ENCODE measurements at places on chromosomes 7 and 10. TPM values are rescaled to one million over a fixed set of nuclear protein-coding genes. Genes with fewer than 3 reads are reported as not detected.

DNA sequence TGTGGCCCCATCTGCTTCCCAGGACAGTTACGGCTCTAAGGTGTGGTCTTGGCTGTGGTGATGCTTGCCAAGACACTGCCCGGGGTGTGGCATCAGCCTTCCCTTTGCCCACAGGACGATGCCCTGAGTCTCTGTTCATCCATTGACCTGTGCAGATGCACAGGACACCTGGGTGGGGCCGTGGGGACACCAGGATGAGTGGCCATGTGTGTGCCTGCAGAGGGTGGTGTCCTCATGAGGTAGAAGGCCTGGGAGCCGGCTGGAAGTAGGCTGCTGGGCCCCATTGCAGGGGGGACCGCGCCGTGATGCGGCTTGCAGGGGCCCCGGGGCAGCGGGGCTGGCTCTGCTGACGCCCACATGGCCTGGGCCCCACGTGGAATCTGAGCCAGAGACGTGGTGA, 22.4 kb upstream of the PWWP2B start:
- H3K27ac ChIP-seq, result no peak overlapping the region
- no peaks in the 10 kb centered on the region for H3K27me3 ChIP-seq
- H3K4me3 ChIP-seq, result no peak overlapping the region

DNA sequence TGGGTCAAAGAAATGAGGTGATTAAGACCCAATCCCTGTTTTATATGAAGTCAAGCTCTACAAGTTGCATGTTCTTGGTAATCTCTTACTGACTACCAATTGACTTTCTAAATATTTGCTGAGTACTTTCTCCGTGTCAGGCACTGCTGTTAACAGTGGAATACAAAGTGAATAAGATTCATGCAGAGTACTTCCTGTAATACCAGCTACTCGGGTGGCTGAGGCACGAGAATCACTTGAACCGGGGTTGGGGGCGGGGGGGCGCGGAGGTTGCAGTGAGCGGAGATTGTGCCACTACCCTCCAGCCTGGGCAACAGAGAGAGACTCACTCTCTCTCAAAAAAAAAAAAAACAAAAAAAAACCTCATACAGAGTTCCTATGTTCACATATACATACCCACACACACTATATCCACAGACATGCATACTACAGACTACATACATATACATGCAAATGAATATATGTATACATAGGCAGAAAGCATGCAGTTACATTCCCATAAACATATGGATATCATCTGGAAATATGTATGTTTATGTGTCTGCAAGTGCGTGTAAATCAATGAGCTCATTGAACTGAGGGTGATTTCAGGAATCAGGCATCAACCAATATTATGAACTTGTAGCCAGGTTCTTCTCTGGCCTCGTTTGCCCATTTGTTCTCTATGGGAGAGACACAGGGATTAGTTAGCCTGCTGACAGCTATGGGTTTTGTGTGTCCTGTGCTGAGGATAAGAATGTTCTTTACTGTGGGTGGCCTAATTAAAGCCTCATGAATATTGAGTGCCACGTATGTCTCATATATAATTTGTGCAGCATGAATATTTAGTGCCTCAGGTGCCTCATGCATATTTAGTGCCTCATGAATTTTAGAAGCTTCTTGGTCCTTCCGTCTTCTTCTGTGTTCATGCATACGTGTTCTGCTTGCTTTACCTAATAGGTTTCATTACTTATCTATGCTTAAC, 73.9 kb downstream of the BICC1 start:
- no peak overlapping the region for H3K27ac ChIP-seq
- no peaks in the 10 kb centered on the region for H3K36me3 ChIP-seq
- H3K4me1 ChIP-seq, result no peaks in the 10 kb centered on the region
- no peak overlapping the region for H3K4me3 ChIP-seq

- H3K27ac ChIP-seq, result no peak overlapping the region
- no peaks in the 10 kb centered on the region for H3K27me3 ChIP-seq
- no peak for DNase-seq
- H3K4me3 ChIP-seq, result no peak overlapping the region
- H3K4me1 ChIP-seq, result no peaks in the 10 kb centered on the region
- no peaks in the 10 kb centered on the region for H3K36me3 ChIP-seq
Measured at GRCh38 chr7:26535483-26536007, 243.9 kb downstream of the SNX10 start.

GRCh38 chr7:116290740-116291139, 80.4 kb downstream of the TES start:
- H3K27me3 ChIP-seq, result no peaks in the 10 kb centered on the region
- H3K36me3 ChIP-seq, result no peaks in the 10 kb centered on the region
- no peak for DNase-seq
- H3K27ac ChIP-seq, result no peak overlapping the region
- H3K4me1 ChIP-seq, result peaks cover 12% of the 10 kb centered on the region

- H3K27ac ChIP-seq, result no peak overlapping the region
- no peaks in the 10 kb centered on the region for H3K27me3 ChIP-seq
- H3K36me3 ChIP-seq, result no peaks in the 10 kb centered on the region
- no peak for DNase-seq
- no peak overlapping the region for H3K4me3 ChIP-seq
Measured at GRCh38 chr7:3082831-3083230, 39.2 kb upstream of the CARD11 start.

DNA sequence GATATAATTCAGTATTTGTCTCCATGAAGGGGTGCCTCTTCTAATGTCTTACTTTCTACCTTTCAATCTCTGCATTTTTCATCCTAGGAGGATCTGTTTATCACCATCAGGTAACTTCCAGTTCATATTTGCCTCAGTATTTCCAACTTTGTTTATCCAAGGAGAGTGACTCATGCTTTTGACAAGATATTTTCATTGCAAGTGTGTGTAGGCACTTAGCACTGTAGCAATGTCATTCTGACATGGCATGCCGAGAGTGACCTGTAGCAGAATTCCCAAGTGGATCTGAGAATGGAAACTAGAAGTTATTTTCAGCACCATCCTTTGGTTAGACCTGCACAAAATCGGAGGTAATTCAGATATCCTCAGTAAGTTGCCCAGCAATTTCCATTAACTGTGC, 129.9 kb downstream of the INHBA start:
- no peak overlapping the region for H3K4me3 ChIP-seq
- H3K4me1 ChIP-seq, result no peaks in the 10 kb centered on the region
- no peak for DNase-seq
- no peak overlapping the region for H3K27ac ChIP-seq

DNA sequence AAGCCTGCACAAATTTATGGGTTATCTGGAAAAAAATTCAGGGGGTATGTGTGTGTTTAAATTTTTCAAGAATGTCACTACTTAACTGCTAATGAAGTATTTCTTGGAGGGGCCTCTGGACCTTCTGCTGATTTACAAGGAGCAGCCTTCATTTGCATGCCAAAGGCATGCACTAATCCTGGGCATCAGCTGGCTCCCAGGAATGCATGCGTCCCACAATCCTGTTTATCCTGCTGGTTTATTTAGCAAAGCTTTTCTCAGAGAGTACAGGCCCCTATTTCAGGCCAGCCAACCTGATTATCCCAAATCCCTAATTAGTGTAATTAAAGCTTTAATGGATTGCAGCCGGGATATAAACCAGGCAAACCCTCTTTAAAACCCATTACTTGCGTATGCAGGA, 170.4 kb downstream of the TAX1BP1 start:
- no peak overlapping the region for H3K27ac ChIP-seq
- DNase-seq, result no peak
- no peaks in the 10 kb centered on the region for H3K27me3 ChIP-seq
- no peak overlapping the region for H3K4me3 ChIP-seq

- H3K4me1 ChIP-seq, result no peaks in the 10 kb centered on the region
- H3K36me3 ChIP-seq, result no peaks in the 10 kb centered on the region
- no peak overlapping the region for H3K4me3 ChIP-seq
- no peak overlapping the region for H3K27ac ChIP-seq
- no peak for DNase-seq
- H3K27me3 ChIP-seq, result no peaks in the 10 kb centered on the region
Measured at GRCh38 chr10:67079126-67079525, 153.3 kb downstream of the LRRTM3 start.

- peak; percentile 88 for DNase-seq
- peaks cover 72% of the 10 kb centered on the region for H3K4me1 ChIP-seq
Measured at GRCh38 chr7:30433082-30433481, 45.5 kb downstream of the NOD1 start.

GRCh38 chr10:120573355-120573754, 116.3 kb downstream of the PLPP4 start:
- DNase-seq, result no peak
- H3K4me1 ChIP-seq, result no peaks in the 10 kb centered on the region
- H3K36me3 ChIP-seq, result no peaks in the 10 kb centered on the region
- H3K27ac ChIP-seq, result no peak overlapping the region
- H3K27me3 ChIP-seq, result no peaks in the 10 kb centered on the region

- peaks cover 3% of the 10 kb centered on the region for H3K36me3 ChIP-seq
Measured at GRCh38 chr7:129383542-129384132, 50.6 kb upstream of the STRIP2 start.

- H3K36me3 ChIP-seq, result no peaks in the 10 kb centered on the region
- H3K27me3 ChIP-seq, result no peaks in the 10 kb centered on the region
- H3K4me3 ChIP-seq, result no peak overlapping the region
- DNase-seq, result peak; percentile 31
- H3K4me1 ChIP-seq, result peaks cover 25% of the 10 kb centered on the region
- peak overlapping the region; percentile 73 for H3K27ac ChIP-seq
Measured at GRCh38 chr10:31707093-31708039, 221.3 kb downstream of the ARHGAP12 start.

DNA sequence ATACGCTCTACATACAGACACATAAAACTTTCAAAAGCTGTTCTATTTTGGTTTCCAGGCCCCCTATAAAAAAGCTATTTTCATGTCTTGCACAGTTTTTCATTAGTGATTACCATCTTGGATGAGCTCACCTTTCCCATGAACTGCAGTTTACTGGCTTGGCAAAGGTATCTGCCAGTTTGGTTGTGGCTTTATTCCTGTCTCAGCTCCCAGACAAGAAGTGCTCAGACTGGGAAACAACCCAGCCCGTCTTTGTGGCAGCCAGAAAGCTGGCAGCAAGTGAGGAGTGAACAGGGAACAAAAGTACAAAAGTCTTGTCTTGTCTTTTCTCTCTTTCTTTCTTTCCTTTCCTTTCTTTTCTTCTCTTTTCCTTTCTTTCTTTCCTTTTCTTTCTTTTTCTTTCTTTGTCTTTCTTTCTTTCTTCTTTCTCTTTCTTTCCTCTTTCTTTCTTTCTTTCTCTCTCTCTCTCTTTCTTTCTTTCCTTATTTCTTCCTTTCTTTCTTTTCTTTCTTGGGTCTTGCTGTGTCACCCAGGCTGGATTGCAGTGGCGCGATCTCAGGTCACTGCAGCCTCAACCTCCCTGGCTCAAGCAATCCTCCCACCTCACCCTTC, 138.8 kb downstream of the CFAP58 start:
- no peaks in the 10 kb centered on the region for H3K27me3 ChIP-seq
- no peaks in the 10 kb centered on the region for H3K4me1 ChIP-seq
- DNase-seq, result no peak
- no peak overlapping the region for H3K27ac ChIP-seq
- no peaks in the 10 kb centered on the region for H3K36me3 ChIP-seq

GRCh38 chr7:155577509-155577905, 31.1 kb upstream of the CNPY1 start:
- no peak overlapping the region for H3K27ac ChIP-seq
- H3K27me3 ChIP-seq, result no peaks in the 10 kb centered on the region
- H3K4me3 ChIP-seq, result no peak overlapping the region
- H3K4me1 ChIP-seq, result no peaks in the 10 kb centered on the region
- DNase-seq, result no peak

DNA sequence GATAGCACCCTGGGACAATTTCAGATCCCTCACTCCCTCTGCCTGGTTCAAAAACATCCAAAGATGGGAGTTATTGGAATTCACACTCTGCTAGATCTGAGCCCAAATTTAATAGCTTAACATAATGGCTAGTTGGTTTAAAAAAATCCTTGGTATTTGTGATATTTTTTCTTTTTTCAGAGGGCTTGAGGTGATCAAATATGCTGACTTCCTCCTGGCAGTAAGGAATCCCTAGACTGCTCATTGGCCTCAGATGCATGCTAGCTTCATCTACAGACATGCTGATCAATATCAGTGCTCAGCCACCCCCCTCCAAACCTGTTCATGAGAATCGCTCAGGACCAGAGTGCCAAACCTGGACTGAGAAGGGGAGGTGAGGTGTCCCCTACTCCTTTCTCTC, 74.7 kb upstream of the PLPP4 start:
- no peak overlapping the region for H3K27ac ChIP-seq
- H3K4me1 ChIP-seq, result peaks cover 4% of the 10 kb centered on the region
- H3K36me3 ChIP-seq, result no peaks in the 10 kb centered on the region
- no peak for DNase-seq

DNA sequence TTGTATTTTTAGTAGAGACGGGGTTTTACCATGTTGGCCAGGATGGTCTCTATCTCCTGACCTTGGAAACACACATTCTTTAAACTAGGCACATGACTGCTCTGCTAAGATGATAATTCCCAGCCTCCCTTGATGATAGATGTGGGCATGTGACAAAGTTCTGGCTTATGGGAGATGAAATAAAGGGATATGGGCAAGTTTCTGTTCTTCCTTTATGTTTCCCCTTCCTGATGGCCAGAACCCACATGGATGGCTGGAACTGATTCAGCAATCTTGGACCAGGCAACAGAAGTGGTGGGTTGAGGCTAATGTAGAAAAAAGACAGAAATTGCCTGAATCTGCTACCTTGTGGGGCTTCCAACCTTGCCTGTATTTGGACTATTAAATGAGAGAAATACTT, 60.7 kb upstream of the NRP1 start:
- no peaks in the 10 kb centered on the region for H3K4me1 ChIP-seq
- H3K27me3 ChIP-seq, result no peaks in the 10 kb centered on the region
- no peak overlapping the region for H3K4me3 ChIP-seq
- no peaks in the 10 kb centered on the region for H3K36me3 ChIP-seq

GRCh38 chr7:73891178-73891885, 30.4 kb downstream of the TMEM270 start:
- no peaks in the 10 kb centered on the region for H3K36me3 ChIP-seq
- H3K4me1 ChIP-seq, result peaks cover 18% of the 10 kb centered on the region

GRCh38 chr10:10967581-10968256, 50.0 kb upstream of the CELF2 start:
- no peaks in the 10 kb centered on the region for H3K4me1 ChIP-seq
- DNase-seq, result no peak
- no peak overlapping the region for H3K27ac ChIP-seq
- H3K36me3 ChIP-seq, result no peaks in the 10 kb centered on the region
- H3K4me3 ChIP-seq, result no peak overlapping the region

DNA sequence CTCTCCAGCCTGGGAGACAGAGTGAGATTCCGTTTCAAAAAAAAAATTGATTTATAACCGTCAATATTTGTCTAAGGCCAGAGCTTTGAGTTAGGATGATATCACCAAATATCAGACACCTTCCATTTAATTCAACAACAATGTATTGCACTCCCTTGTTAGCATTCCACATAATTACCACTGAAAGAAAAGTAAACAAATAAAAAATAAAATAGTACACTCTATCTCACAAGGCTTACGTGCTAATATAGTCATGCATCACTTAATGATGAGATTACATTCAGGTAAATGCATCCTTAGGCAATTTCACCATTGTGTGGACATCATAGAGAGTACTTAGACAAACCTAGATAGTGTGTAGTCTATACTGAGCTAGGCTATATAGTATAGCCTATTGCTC, 127.6 kb upstream of the RHOBTB1 start:
- H3K27me3 ChIP-seq, result no peaks in the 10 kb centered on the region
- no peak for DNase-seq
- no peaks in the 10 kb centered on the region for H3K4me1 ChIP-seq
- no peak overlapping the region for H3K27ac ChIP-seq
- H3K36me3 ChIP-seq, result no peaks in the 10 kb centered on the region

Gene ZNRF2
- total RNA-seq, result 57.4 TPM

Gene CLEC5A
- total RNA-seq, result 1.2 TPM

Gene SAMD9
- 4.4 TPM for total RNA-seq

Gene HACD1
- 19.2 TPM for total RNA-seq

Gene PDSS1
- total RNA-seq, result 15.0 TPM

Gene ADAMTS14
- total RNA-seq, result not detected

Gene KIF11
- 1.2 TPM for total RNA-seq

Gene AASS
- total RNA-seq, result 39.5 TPM

Gene KLF14
- total RNA-seq, result not detected

Gene CACUL1
- 23.0 TPM for total RNA-seq

Gene STOX1
- total RNA-seq, result 11.0 TPM
